ENCODE measurements at places on chromosomes 5 and 9. TPM values are rescaled to one million over a fixed set of nuclear protein-coding genes. Genes with fewer than 3 reads are reported as not detected.

Gene CARTPT
- not detected for total RNA-seq

Gene C5orf22
- 20.2 TPM for total RNA-seq

Gene LCN6
- total RNA-seq, result not detected

Gene TRPM3
- not detected for total RNA-seq

Gene PCDHGA3
- total RNA-seq, result 0.51 TPM

Gene KLF4
- 36.0 TPM for total RNA-seq

Gene FYB1
- not detected for total RNA-seq

Gene DAPK1
- total RNA-seq, result 87.9 TPM

Gene BASP1
- 181 TPM for total RNA-seq
